ENCODE measurements at places on chromosomes 13 and 19. TPM values are rescaled to one million over a fixed set of nuclear protein-coding genes. Genes with fewer than 3 reads are reported as not detected.

DNA sequence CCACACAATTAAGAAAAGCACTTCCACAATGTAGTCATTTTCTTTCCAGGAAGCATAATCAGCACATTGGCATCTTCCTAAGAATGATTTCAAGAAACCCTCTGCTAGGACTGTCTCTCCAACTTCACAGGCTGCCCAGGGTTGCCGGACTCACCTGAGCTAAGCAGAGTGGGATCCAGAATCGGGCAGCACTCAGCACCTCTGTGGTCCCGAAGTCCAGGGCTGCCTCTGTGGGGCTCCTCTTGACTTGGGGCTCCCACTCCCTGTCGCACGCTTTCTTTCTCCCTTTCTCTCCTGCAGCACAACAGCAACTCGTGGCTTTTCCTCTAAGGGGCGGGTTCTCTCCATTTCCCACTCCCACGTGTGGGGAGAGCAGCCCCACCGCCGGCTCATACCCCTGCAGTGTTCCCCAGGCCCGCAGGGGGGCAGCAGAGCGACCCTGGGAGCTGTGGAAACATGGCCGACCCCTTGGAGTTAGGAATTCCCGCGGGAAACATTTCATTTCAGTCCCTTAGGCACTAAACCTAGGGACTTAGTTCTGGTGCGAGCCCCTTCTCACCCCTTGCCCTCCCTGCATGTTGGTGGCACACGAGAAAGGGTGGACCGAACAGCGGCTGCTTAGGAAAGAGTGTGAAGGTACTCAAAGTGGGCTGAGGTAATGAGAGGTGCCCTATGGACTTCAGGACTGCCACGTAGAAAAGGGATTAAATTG, at the start of gene TMEM272:
TMEM272 (minus strand) TSS at position 316 of the 712 bp plus-strand sequence. CDS start 6,647 bp downstream, outside the sequence.
- no peak for DNase-seq

GRCh38 chr13:99002172-99002710, 24.4 kb upstream of the DOCK9 start:
- DNase-seq = no peak

- DNase-seq = no peak
Measured at GRCh38 chr19:32877977-32878745, 8.6 kb upstream of the SLC7A9 start.

GRCh38 chr13:28129911-28130693, 8.2 kb upstream of the PAN3 start:
- DNase-seq = no peak

GRCh38 chr13:111907341-111907880, 159.5 kb upstream of the SOX1 start:
- DNase-seq = no peak

DNA sequence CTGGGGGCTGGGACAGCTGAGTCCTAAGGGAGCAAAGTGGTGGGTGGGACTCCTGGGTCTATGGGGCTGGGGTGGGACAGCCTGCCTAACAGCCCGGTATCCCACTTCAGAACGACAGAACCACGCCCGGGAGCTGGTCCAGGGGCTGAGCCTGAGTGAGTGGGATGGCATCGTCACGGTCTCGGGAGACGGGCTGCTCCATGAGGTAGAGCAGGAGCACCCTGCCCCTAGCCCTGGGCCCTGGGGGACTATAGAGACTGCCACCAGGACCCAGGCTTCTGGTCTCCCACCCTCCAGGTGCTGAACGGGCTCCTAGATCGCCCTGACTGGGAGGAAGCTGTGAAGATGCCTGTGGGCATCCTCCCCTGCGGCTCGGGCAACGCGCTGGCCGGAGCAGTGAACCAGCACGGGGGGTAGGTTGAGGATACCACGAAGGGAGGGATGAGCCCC, 8.6 kb downstream of the SPHK2 start:
- no peak for DNase-seq

- no peak for DNase-seq
Measured at GRCh38 chr13:39406688-39407087, 196.3 kb downstream of the LHFPL6 start.

- peak; percentile 12 for DNase-seq
Measured at GRCh38 chr19:752652-753517, 2.0 kb downstream of the MISP start.

MUC16 gene
- not detected for total RNA-seq

KLK7 gene
- not detected for total RNA-seq

LAIR1 gene
- 2.9 TPM for total RNA-seq

KIR3DL1 gene
- not detected for total RNA-seq

ZNF506 gene
- 12.3 TPM for total RNA-seq

MYBPC2 gene
- 988 TPM for total RNA-seq
